ENCODE measurements at places on chromosomes 7 and 10.

DNA sequence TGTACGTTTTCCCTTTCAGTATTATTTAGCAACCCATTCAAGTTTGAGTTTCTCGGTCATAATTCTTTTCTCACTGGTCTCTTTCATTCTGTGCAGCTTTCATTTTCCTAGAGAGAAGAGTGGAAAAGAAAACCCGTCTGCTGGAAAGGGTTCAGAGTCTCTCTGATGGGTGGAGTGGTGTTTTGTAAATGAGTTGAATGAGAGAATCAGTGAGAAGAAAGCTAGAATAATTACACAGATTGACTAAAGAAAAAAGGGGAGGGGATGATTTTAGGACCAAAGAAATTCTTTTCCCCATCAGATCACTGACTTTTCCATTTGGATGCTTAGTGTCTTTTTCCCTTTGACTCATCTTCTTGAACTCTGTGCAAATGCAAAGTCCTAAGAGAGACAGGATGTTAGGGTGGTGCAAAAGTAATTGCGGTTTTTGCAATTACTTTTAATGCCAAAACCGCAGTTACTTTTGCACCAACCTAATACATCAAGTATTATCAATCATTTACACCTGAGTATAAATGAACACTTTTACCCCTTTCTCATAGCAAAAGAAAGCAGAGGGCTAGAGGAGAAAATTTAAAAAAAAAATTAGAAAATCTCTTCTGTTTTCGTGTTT is 242.1 kb upstream of the SP4 start:
- DNase-seq, result no peak

- DNase-seq, result no peak
Measured at GRCh38 chr7:123711832-123712293, 36.9 kb downstream of the WASL start.

GRCh38 chr7:22013711-22014110 is 68.0 kb upstream of the CDCA7L start:
- DNase-seq, result no peak

GRCh38 chr7:83005410-83005809 is 157.3 kb downstream of the PCLO start:
- no peak for DNase-seq

- no peak for DNase-seq
Measured at GRCh38 chr7:131015657-131015958, 281.6 kb upstream of the KLF14 start.

GRCh38 chr10:127534074-127534473 is 15.0 kb upstream of the NPS start:
- no peak for DNase-seq

GRCh38 chr7:131327049-131327625 is 539 bp upstream of the MKLN1 start:
- DNase-seq, result no peak

DNA sequence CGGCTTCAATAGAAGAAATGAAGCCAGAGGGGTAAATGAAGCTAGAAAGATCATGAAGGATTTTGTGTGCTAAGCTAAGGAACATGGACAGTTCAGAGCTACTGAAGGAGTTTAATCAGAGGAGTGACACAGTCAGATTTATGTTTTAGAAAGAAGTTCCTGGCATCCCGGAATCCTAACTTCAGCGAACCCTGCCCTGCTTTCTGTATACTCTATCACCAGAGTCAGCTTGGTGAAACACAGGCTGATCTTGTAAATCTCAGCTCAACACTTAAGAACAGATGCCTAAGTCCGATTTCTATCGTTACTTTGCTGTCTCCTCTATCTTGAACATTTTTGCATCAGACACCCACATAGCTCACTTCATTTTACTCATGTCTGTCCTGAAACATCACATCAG is 9.1 kb downstream of the AHR start:
- no peak for DNase-seq

DNA sequence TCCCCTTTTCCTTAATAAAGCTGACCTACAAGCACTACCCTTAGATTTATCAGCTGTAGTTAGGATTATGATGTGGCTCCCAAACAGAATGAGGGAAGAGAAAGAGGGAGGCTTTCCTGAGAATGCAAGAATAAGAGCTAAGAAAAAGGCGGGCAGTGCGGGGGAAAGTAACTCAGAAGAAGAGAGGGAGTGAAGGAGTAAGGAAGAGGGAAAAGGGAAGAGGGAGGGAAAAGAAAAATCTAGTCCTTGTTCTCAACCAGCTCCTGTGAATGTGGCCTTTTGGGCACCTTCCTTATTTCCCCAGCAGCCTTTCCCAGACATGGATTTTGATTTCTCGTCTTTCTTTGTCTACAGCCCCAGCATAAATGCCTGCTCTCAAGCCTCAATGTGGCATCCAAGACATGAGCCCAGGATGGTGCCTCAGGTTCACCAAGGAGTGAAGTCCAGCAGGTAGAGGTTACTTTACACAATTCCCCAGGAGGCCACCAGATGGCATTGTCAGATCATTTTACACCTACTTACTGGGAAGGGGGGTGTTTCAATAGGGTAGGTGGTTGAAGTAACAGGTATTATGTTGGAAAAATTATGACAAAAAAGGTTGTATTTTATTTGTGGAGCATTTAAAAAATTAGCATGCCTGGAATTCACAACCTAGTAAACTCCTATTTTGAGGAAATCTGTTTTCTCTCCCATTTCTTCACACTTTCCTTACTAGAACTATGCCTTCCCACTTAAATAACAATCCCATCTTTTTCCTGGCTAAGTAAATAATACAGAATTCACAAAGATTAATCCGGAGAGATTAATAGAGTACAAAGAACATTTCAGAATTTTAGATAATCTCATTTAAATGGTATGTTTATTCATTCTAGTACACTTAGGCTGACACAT is 106.5 kb downstream of the HTR7 start:
- peak; percentile 7 for DNase-seq

DNA sequence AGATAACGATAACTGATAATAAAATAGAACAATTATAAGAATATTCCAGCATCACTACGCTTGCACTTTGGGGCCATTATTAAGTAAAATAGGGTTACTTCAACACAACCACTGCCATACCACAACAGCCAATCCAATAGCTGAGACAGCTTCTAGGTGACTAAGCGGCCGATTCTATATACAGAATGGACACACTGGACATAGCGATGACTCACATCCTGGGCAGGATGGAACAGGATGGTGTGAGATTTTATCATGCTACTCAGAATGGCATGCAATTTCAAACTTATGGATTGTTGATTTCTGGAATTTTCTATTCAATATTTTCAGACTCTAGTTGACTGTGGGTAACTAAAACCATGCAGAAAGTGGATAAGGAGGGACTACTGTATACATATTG is 920.9 kb downstream of the LRMDA start:
- DNase-seq, result no peak

DNA sequence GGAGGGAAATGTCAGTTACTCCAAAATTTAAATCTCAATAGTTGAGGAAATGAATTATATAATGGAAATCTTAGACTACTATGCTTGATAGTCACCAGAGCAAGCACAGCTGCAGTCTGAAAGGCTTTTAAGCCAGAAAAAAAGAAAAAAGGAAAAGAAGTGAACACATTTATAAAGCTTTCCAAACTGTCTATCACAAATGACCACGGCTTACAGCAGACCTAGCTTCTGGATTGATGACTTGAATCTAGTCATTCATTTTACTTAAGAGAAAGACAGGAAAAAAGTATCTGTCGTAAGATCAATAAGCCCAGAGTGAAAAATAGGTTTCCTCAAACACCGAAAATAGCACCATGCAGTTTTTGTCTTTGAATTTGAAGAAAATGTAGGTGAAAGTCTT is 67.9 kb upstream of the OGDHL start:
- DNase-seq, result no peak

DNA sequence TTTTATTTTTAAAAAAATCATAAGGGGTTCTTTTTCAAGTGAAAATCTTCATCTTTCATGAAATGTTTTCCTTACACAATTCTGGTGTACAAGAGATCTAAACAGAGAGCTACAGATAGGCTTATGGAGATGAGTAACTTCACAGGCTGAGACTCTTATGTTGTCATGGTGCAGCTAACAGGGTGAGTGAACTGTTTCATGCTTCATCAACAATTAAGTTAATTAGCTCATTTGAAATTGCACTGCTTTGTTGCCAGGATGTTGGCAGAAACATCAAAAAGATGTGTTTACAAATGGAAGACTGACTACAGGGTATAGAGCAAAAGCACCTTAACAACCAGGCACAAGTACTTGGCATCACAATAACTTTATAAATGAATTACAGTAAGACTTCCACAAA is 230.8 kb downstream of the FOXP2 start:
- DNase-seq, result no peak

- DNase-seq, result no peak
Measured at GRCh38 chr7:99499371-99499720, 735 bp downstream of the ZNF394 start.

DNA sequence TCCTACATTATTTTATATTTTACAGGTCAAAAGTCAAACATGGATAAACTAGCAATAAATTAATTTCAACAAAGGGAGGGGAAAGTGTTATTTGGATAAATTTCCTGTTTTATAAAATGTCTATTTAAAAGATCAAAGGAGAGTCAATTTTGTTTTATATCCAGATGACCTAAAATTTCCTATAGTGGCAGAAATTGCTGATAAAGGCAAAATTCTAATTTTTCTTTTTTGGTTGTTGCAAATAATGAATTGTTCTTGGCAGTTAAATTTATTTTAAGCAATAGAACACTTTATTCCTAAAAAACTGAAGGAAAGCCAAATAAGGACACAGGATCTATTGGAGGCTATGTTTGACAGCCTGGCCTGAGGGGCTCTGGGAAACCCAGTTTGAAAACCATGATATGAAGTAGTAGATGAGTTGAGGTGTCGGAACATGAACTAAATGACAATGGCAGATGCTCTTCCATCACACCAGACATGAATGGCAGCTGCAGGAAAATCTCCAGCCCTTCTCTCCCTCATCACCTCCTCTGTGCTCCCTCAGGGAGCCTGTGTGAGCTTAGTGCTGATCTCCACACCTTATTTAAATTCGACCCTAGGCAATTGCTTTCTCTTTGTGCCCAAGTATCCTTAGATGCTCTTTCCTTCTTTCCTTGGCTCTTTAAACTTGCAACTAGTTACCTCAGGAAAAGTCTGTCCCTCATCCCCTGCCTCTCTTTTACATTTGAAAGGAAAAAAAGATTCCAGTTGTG is 395.0 kb downstream of the THSD7A start:
- DNase-seq, result no peak

GRCh38 chr7:69219381-69219780 is 378.9 kb upstream of the AUTS2 start:
- DNase-seq, result no peak

GRCh38 chr7:50595491-50596102 is 30.4 kb upstream of the DDC start:
- DNase-seq, result peak; percentile 51

DNA sequence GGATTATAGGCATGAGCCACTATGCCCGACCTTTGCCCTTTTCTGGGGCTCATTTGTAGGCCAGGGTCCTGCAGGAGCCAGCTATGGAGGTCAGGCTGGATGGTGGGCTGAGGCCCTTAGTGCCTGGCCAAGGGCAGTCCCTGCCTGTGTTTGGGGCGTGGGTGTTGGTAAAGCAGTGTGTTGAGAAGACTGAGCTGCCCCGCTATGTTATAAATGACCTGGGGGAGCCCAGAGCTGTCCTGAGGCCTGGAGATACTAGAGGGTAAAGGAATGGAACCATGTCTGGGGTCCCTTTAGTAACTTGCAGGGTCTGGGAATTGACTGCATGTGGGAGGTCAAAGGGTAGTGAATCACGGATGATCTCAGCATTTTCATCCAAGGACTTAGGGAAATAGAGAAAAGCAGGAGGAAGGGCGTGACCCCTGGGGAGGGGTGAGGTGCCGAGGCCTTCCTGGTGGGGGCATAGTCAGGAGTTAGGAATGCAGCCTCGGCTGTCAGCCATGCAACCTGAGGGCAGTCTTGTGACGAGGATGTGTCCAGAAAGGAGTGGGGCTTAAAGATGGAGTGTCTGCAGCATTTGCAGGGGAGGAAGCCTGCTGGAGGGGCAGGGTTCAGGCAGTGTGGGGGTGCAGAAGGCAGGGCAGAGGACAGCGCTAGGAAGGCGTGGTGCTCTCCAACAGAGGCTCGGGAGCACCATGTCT is 31.5 kb downstream of the TMEM248 start:
- no peak for DNase-seq

DNA sequence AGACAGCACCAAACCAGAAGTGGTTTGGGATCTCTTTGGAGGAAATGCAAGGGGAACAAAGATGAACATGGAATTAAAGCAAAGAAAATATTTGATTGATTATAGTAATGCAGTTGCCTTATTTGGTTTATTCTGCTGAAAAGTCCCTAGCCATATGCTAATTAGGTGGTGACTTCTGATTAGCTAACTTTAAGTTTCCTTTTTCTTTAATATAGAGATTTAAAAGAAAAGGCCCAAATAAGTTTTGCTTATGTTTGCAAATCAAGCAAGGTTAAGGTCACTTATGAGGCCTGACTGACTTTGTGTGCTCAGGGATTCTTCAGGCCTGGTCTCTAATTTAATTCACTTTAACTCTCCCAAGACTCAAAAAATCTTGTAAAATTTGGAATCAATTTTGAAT is 6.2 kb upstream of the ANKRD22 start:
- DNase-seq, result no peak

DNA sequence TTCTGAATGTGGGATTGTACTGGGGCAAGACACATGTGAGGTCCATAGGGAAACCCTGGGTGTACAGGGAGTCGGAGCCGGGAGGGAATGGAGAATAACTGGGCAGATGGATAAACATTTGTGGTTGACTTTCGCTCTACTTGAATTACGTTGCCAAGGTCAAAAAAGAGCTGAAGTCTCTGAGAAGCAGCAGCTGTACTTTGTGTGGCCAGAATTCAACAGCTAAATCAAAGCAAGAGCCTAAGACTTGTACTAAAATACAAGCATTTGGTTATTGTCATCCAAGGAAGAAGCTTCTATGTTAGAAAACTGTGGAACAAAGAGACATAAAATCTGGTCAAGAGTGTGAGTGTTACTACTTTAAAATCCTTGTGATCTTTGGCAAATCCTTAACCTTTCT is 457.2 kb downstream of the ARL4A start:
- no peak for DNase-seq

DNA sequence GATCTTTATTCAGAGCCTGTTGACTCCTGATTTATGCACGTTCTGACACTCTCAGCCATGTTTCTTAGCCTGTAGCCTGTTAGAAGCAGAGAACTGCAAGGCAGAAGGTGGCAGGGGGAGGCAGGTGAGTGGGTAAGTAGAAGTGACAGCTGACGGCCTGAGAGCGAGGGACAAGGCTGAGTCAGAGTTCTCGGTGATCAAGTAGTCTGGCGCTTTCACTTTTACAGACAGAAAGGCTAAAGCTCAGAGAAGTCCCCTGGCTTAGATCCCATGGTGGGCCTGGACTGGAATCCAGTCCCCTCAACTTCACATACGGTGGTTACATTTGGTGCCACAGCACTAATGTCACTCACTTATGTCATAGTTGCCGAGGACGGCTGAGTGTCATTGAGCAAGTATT is 139.0 kb downstream of the TACC2 start:
- DNase-seq, result no peak

DNA sequence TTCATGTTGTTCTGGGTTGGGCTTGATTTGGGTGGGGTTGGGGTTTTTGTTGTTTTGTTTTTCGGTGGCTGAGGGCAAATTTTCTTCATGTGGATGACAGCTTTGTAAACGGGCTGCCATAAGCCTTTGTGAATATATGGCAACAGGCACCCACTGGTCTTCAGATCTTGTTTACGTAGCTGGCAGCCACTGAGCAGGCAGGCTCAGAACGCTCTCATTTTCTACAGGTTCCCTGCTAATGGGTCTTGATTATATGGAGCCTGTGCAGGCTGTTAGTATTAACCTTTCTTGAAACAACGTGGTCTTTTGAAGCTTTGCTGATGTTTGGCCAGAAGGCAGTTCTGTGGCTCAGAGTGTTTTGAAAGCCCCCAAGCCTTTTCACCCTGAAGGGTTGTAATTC is 199.7 kb downstream of the TNS3 start:
- no peak for DNase-seq

- DNase-seq, result no peak
Measured at GRCh38 chr10:70331486-70332268, 47.9 kb upstream of the NPFFR1 start.
